ENCODE measurements at places on chromosomes 3 and 15.
A peak's percentile ranks its signal among the peaks of the same experiment; 100 is the strongest.

GRCh38 chr15:42591238-42591934 is 16.0 kb downstream of the STARD9 start:
- peak; percentile 38 for DNase-seq

- DNase-seq = no peak
These were observed 286.1 kb upstream of the TBL1XR1 start for GRCh38 chr3:177483182-177483967.

GRCh38 chr15:69154078-69154477 is 6.4 kb upstream of the GLCE start:
- no peak for DNase-seq

- DNase-seq = no peak
These were observed 103.1 kb downstream of the LRRK1 start for GRCh38 chr15:101022306-101022705.

DNA sequence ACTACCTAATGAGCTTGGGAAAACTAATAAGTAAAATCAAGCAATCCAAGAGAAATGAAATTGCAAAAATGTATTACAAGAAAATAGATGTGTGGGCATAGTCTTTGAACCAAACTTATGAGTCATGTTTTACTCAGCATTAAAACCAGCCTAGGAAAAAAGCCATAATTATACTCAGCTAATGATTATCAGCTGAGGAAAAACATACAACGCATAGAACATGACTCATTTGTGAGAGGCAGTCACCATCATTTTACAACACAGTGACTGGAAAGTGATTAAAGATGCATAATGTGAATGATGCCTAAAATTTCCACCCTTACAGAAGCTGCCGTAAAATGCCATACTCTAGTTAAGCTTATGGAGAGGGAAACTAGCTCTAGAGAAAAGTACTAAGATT is 238.0 kb upstream of the EOMES start:
- DNase-seq = peak; percentile 69

GRCh38 chr3:11567516-11568467 is 75.9 kb downstream of the VGLL4 start:
- DNase-seq = peak; percentile 64

GRCh38 chr3:117230924-117231323 is 521.3 kb downstream of the TUSC7 start:
- DNase-seq = no peak

DNA sequence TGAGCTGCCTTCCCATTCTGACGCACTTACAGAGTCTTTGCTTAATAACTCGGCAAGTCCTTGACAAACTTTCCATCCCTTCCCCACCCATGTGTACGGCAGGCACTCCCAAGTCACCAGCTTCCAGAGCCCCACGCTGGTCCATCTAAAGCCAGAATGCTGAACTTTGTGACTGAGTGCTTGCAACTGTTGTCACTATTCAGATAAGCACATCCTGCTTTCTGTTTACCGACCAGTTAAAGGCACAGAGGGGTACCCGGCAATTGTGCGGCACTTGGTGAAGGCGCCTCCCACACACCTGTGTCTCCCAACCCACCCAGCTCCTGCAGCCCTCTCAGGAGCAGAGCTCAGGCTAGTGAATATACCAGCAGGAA is 430.6 kb downstream of the FOXP1 start:
- no peak for DNase-seq

GRCh38 chr3:48896936-48897335 is 1.7 kb downstream of the SLC25A20 start:
- no peak for DNase-seq

- DNase-seq = no peak
These were observed 20.3 kb upstream of the ETV5 start for GRCh38 chr3:186129206-186129605.

GRCh38 chr3:193656445-193656844 is 63.4 kb downstream of the OPA1 start:
- DNase-seq = no peak

- no peak for DNase-seq
These were observed 8.5 kb downstream of the TMEM212 start for GRCh38 chr3:171851660-171852058.

DNA sequence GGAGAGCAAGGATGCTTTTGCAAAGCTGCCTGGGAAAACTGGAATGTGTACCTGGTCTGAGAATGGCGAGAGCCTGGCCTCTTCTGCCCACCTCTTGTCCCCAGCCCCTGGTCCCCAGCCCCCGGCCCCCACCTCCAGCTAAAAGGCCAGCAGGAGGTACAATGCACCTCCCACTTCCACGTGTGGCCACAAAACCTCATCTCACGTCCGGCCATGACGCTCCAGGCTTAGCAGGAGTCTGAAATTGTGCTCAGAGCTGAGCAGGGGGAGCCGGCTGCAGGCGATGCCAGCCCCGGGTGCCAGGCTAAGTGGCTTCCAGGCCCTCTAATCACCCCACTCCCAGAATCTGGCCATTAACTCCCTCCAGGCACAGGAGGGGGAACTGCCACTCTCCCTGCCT is 83.1 kb upstream of the PRR20G start:
- DNase-seq = no peak

- no peak for DNase-seq
These were observed 12.2 kb downstream of the STAB1 start for GRCh38 chr3:52507359-52507758.

DNA sequence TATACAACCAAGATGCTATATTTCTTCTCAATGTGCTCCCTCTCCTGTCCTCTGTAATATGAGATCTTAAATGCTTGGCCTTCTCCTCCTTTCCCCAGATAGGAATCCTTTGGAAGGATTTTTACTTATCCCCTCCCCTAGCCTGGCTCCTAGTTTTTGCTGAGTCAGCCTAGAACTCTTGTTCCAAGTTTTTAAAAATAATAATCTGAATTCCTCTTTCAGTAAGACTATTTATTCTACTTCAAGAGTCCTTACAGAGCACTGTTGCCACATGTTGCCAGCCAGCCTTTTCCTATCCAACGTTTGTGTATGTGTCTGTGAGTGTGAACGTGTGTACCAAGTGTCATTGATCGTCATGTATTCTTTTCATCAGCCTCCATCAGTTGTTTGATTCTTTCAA is 11.0 kb upstream of the KCNMB2 start:
- DNase-seq = no peak

DNA sequence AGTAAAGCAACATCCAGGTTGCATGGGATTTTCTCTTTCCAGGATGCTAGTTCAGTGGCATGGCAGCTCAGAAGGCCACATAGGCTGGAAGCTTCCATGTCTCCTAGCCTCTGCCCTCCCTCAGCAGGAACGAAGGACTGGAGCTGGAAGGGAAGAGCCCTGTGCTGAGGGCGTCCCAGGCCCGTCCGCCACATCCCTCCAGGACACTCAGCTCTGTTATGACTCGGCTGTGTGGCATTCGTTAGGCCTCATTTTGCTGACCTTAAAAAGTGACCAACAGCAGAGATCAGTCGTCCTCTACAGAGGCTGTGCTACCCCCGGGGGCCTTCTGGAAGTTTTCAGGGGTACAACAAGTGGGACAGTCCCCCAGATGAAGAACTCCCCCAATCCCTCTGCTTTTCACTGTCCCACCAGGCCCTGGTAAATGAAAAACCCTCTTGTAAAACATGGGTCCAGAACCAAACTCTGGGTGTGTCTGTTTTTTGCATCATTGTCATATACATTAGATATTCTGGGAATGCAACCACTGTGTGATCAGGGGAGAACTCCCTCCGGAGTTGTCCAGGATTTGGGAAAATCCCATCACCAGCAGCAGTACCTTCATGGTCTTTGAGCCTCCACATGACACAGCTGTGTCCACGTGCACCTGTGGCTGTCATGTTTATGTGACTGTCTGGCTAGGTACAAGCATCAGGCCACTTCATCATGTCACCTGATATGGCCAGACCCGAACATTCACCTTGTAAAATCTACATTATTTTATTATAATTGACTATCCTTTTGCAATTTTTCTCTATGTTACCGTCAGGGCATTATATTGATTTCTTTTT is 149.9 kb downstream of the OR4M2 start:
- no peak for DNase-seq

GRCh38 chr15:29750754-29751153 is 71.5 kb downstream of the TJP1 start:
- DNase-seq = no peak

- no peak for DNase-seq
These were observed 751.6 kb downstream of the SI start for GRCh38 chr3:164326714-164327113.
